ENCODE measurements at places on chromosomes 4 and X.

GRCh38 chr4:15918484-15919129 is 19.9 kb downstream of the FGFBP1 start:
- no peak for DNase-seq

GRCh38 chr4:43709443-43709842 is 739.2 kb downstream of the KCTD8 start:
- DNase-seq, result no peak

GRCh38 chrX:331151-331824 is 12.7 kb upstream of the GTPBP6 start:
- DNase-seq, result no peak

GRCh38 chr4:18209448-18209847 is 187.9 kb upstream of the LCORL start:
- DNase-seq, result no peak

DNA sequence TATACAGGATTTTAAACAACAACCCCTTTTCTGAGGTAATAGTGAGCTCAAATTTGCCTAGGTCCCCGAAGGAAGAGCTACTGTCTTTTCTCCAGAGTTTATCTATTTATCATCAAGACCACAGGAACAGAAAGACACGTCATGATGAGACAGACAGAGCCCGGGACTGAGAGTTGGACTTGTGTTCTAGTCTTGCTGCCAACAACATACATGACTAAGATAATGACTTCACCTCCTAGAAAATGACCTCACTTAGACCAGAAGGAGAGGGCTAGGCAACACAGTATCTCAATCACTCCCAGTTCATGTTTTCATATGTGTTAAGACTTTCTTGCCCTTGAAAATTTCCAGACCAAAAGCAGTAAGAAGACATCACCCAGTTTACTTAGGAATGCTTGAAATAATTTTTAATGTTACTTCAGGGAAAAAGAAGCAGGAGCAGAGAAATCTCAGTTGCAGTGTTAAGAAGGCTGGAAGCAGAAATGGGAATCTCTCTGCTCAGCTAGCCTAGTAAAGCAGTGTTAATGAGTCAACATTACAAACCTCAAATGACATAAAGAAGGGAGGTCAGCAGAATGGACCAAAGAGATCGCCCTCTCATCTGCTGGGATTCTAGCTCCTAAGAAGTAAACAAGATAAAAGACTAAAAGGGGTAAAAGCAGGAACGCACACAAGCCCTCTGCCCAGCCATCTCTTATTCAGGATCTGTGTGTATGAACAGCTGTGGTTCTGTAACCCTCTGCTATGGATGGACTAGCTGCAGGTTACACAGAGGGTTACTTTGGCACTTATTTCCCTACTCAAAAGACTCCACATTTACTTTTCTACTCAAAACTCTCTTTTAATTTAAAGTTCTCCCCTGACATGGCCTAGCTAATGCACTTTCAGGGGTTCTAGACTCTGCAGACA is 24.8 kb downstream of the PDGFC start:
- DNase-seq, result no peak

GRCh38 chrX:16517039-16517605 is 132.8 kb upstream of the S100G start:
- no peak for DNase-seq

GRCh38 chr4:140819610-140820009 is 63.4 kb upstream of the TBC1D9 start:
- no peak for DNase-seq

Measured in forelimb muscle (tissue), 1 donor.